Stimulated activated CD4-positive, alpha-beta T cell treated with anti-CD3 and anti-CD28 coated beads, Interleukin-12 subunit alpha, Interleukin-12 subunit beta, amount 100 ng/mL, for 24 hours (primary cell): ENCODE measurements at places on chromosomes 16 and 17.

DNA sequence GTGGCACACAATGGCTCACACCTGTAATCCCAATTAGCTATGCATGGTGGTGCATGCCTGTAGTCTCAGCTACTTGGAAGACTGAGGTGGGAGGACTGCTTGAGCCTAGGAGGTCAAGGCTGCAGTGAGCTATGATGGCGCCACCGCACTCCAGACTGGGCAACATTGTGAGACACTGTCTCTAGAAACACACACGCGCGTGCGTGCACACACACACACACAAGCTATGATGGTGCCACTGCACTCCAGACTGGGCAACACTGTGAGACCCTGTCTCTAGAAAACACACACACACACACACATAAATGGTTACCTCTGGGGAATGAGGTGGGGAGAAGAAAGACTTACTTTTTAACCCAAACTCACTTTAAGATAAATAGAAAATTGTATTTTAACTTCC, 16.4 kb downstream of the FBXL20 start:
- DNase-seq: no peak

DNA sequence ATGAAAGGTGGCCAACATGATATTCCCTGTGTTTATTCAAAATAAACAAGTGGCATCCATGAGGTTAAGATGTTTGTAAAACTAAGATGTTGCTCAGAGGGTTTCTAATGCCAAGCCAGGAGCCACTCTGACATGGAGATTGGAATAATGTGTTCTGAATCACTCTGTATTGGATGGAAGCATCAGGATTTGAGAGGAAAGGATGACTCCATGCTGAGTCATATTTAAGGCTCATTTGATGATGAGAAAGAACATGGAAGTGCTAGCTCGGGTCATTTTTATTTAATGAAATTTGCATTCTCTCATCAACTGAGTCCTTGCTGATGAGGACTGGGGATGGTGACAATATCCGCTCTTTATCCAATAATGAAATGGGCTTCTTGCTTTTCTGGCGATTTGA, 6.2 kb downstream of the VAT1L start:
- DNase-seq: no peak

DNA sequence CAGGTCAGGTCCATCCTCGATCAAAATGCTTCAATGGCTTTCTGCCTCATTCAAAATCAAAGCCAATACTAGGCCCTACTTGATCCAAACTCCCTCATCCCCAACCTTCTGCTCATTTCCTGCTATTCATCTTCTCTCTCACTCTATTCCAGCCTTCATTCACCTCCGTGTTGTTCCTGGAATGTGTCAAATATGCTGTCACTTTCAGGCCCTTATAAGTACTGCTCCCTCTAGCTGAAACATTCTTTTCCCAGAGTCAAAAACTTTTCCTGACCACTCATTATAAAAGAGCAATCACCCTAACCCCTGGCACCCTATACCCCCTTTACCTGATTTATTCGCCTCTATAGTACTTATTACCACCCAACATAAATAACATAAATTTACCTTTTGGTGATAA, 303.7 kb upstream of the PMFBP1 start:
- DNase-seq: no peak

DNA sequence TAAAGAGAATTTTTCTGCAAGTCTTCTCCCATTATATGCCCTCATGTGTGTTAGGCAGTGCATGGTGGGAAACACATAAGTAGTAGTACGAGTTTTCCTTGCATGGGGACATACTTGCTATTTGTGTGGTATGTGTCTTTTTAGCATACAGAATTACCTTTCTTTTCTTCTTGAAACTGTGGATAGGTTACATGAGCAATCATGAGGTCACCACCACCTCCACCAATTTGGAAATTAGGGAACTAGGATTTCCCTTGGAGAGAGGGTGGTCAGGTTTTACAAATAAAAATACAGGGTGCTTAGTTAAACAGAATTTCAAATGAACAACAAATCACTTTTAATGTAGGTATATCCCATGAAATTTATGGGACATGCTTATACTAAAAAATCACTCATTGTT, 16.3 kb upstream of the AMZ2 start:
- no peak for DNase-seq

DNA sequence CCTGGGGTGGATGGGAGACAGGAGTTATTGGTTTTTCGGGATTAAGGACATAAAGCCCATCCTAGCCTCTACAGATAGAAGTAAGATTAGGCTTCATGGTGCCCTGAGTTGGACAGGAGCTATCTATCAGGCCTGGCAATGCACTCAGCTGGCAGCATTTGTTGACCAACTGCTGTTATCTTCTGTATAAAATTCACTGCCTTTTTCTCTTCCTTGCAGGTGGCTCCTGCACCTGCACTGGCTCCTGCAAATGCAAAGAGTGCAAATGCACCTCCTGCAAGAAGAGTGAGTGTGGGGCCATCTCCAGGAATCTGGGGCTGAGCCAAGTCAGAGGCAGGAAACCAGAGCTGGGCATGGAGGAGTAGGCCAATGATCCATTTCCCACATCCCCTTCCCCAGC, 579 bp downstream of the MT1A start:
- no peak for DNase-seq

DNA sequence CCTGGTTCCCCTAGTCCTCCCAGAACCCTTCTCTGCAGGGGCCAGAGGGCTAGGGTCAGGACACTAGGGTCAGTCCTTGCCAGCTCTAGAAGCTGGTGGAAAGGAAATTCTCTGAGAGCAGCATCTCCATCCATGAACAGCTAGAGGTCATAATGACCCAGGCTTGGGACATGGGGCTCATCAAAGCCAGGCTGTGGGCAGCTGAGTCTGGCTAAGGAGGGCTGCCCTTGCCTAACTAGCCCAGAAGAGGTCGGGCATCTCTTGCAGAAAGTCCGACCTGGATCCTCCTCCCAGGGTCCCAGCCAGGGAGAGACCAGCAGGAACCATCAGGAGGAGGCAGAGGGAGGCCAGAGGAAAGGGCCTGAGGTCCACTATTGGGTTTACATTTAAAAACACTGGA, 4.3 kb downstream of the MPO start:
- no peak for DNase-seq
